ENCODE measurements at places on chromosomes 1 and 21. TPM values are rescaled to one million over a fixed set of nuclear protein-coding genes. Genes with fewer than 3 reads are reported as not detected.

DNA sequence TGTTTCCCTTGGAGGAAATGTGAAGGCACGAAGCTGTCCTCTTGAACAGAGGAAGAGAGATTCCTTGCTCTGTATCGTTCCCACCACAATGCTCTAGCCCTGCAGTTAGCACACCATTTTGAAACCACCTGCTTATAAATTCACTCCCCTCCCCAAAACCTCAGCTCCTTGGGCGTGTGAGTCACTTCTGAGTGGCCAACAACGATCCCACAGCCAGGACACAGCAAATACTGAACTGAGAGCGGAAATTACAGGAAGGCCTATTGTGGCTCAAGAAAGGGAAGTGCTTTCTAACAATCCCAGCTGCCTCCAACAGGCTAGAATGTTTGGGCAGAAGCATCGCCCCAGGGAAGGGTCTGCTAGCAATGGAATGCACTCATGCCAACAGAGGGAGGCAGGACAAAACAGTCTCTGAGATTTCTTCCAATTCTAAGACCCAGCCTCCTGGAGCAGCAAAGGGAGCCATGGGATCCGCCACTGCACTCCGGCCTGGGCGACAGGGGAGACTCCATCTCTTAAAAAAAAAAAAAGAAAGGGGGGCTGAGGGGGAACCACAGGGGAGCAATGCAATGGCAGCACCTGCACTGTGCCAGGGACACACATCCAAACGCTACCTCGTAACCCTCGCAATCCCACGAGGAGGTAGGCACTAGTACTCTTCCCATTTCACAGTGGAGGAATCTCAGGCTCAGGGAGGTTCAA, 1.9 kb downstream of the TMEM53 start:
- DNase-seq = no peak

- DNase-seq = no peak
These were observed 23.2 kb upstream of the CNIH3 start for GRCh38 chr1:224592636-224593582.

GRCh38 chr1:114725230-114725629, 8.7 kb upstream of the NRAS start:
- DNase-seq = no peak

- DNase-seq = no peak
These were observed 135.7 kb downstream of the ACTL8 start for GRCh38 chr1:17890815-17891191.

The NTNG1 gene
- not detected for total RNA-seq

The NUCKS1 gene
- total RNA-seq = 56.3 TPM

The RGS8 gene
- total RNA-seq = 0.40 TPM

The LPAR3 gene
- 3.0 TPM for total RNA-seq

Measured in adrenal gland (tissue), 19 donors.